ENCODE measurements at places on chromosomes 1 and 21.

- DNase-seq = peak; percentile 55
Observed at GRCh38 chr1:240691909-240692705, 80.2 kb upstream of the GREM2 start.

DNA sequence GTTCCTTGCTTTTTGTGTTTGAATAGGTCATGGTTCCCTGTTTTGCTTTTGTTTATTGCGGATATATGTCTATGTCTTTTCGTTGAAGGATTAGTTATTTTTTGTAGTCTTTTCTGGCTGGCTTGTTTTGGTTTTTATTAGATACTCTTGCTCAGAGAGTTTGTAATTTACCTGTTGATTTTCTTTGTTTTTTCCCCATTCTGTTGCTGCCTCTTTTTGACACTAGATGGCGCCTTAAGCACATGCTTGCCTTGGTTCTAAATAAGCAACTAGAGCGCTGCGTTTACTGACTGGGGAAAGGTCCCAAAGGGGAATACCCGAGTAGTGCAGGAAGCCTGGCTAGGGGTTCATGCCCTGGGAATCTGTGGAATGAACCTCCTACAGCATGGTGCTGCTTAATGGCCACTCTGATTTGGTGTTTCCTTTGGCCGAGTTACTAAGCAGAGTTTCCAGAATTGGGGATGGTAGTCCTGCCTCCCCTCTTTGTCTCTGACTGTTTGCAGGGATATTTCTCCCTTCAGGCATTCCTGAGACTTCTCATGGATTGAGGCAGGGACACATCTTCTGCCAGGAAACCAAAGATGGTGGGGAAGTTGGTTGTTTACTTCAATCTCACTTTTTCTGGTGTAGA, 143.2 kb downstream of the PTPRU start:
- DNase-seq = no peak

DNA sequence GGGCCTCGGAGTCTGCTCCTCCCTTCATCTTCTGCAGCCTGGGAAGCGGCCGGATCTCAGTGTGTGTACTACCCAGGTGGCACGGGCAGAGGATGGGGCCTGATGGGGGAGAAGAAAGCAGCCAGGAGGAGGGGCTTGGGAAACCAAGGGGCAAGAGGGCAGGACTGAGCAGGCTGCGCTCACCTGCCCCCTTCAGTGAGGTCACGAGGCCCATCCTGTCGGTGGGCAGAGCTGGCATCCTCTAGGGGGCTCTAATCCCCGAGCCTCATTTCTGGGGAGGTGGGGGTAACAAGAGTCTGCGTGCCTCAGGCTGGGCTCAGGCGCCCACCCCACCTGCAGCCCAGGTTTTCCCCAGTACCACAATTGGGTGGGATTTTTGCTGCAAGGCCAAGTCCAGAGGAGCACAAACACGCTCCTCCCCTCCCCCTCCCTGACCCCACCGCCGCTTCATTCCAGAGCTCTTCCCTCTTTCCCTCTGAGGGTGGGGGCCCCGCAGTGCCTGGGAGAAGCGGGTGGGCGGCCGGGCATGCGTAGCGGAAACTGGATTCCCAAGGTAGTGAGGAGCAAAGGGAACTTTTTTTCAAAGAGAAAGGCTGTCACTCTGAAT, 1.8 kb upstream of the WNT3A start:
- no peak for DNase-seq

- DNase-seq = no peak
Observed at GRCh38 chr1:190205713-190206112, 272.0 kb downstream of the BRINP3 start.

DNA sequence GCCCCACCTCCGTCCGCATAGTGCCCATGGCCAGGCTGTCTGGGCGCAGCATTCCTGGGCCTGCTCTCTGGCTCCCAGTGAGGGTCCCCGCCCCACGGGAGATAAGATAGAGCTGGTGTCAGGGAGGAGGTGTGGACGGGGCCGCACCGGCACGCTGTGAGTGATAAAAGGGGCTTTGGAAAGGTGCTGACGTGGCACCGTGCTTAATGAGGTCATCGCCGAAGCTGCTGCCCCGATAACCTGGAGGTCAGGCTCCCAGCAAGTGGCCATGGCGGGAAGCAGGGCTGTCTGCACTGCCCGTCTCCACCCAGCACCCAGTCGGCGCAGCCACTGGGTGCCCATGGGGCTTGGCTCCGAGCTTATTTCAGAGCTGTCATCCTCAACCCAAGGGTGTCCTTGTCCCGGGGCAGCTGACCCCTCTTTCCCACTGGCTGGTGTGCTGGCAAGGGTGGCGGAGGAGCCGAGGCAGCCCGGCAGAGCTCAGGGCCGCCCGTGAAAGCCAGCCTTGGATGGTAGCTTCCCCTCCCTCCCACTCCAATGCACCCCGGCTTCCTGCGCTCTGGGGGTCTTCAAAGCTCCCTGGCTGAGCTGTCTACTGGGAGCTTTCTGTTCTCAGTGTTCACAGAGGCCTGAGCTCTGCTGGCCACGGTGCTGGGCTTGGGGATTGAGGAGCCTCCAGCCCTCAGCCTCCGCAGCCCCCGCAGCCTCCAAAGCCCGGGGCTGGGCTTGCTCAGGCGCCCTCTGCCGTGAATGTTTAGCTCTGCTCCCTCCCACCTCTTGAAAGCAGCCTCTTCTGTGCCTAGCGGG, 105.1 kb upstream of the ARHGEF16 start:
- no peak for DNase-seq

DNA sequence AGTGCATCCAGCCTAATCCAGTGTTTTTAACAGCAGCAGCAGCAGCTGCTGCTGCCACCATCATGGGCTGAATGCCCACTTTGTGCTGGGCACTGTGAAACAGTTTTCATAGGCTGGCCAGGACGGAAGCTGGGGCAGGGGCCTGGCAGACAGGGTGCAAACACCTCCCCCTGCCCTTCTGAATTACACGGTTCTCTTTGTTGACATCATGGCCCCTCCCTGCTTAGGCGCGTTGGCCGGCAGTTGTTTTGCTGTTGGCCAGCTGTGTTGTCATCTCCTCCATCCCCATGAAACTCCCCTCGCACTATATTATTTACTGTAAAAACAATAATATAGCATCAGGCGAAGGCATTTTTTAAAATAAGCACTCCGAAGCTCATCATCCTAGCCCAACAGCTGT, 33.1 kb downstream of the PTPRU start:
- DNase-seq = no peak
